ENCODE measurements at places on chromosomes 7 and 10.

GRCh38 chr10:98391065-98391464 is 23.9 kb downstream of the PYROXD2 start:
- DNase-seq = no peak

DNA sequence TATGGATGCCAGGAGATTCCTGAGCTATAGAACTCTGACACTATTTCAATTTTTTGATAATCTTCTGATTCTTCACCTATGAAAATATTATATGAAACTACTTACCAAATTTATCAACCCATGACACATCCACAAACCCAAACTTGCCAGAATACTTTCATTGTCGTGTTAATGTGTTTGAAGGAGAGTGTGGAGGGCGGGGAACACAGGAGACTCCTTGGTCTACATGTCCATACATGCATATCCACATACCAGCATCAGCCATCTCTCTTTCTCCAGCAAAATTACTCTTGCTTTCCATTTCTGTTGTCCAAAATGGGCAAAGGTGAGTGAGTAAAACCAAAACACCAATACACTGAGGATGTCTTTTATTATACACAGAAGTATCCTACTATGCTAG is 23.5 kb upstream of the BPGM start:
- no peak for DNase-seq

DNA sequence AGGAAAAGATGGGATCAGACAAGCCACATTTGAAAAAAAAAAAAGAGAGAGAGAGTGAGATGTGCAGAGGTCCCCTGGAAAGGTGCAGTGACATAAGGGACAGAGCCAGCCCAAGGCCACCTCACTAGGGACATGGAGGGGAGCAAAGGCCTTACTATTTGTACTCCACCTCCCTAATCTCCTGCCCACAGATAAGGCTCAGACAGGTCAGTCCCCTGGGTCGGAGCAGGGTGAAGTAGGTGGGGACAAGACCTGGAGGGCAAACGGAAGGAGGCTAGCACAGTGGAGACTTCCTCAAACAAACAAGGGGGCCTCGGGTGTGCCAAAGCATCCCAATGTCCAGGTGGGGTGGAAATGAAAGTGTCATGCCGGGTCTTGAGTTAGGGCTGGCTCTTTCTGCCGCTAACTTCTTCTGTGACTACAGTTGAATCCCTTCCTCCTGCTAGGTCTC is 7.0 kb downstream of the PRF1 start:
- DNase-seq = no peak

DNA sequence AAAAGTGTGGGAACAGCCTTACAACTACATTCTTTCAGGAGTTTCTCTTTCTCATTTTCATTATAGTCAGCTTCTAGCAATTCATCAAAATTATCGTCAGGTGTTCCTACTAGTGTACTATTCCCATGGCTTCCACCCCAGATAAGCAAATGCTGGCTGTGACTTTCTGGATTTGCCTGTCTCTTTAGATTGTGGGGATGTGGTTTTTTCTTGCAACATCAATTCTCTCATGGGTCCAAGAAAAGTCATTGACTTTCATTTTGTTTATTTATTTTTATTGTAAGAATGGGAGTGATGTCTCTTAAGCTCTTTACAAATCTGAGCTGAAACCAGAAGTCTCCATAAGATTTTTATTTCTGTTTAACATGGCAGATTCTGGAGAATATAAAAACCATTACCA is 349.7 kb upstream of the SEMA3C start:
- no peak for DNase-seq

- no peak for DNase-seq
These were observed 41.6 kb downstream of the SMNDC1 start for GRCh38 chr10:110263164-110263563.

DNA sequence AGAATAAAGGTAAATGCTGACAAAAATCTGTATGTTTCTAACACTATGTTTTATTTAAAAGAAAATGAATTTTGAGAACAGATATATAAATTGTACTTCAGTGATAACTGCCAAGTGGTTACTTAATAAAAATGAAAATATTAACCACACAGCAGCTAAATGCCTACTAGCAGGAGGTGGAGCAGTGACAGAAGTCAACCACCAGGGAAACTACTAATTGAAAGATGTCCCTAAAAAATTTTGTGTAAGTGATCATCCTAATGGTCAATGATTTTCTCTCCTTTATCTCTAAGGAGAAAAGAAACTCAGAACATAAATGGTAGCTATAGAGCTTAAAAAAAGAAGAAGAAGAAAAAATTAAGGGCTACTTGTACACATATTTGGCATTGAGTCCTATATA is 22.9 kb downstream of the WNT16 start:
- DNase-seq = no peak

DNA sequence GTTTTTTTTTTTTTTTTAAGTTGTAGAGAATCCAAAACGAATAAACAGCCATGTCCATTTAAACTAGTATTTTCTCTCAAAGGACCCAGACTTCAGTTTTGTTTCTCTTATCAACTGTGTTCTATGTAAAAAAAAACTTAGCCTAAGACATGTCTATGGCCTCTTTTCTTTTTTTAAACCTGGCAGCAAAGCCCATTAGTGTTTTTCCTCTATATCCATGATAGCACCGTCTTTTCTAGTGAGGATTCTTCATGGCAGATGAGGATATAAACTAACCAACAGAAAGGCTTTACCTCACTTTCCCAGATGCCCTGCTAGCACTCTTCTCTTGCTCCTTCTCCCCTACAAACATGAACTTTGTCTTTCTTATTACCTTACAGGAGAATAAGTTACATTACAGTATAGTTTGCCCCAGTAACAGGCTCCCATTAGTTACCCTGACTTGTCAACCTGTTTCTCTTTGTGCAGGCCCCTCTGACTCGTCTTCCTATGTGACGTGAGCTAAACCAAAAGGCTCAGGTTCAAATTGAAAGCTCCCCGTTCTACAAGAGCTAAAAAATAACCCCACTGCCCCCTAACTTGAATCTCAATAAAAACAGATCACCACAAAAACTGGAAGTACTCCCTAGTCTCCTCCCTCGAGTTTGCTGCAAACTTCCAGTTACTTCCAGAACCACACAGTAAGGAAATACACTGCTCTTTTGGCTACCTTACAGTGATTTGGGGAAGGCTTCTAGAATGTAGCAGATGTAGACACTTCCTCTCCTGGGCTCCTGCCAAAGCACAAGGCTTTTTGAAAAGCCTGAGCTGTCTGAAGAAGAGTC is 20.1 kb downstream of the P4HA1 start:
- no peak for DNase-seq

- DNase-seq = no peak
These were observed 6.5 kb upstream of the TRA2A start for GRCh38 chr7:23538301-23538700.

- no peak for DNase-seq
These were observed 214.7 kb upstream of the SLC26A5 start for GRCh38 chr7:103660455-103661371.

GRCh38 chr7:92735707-92736106 is 100.7 kb downstream of the CDK6 start:
- no peak for DNase-seq

DNA sequence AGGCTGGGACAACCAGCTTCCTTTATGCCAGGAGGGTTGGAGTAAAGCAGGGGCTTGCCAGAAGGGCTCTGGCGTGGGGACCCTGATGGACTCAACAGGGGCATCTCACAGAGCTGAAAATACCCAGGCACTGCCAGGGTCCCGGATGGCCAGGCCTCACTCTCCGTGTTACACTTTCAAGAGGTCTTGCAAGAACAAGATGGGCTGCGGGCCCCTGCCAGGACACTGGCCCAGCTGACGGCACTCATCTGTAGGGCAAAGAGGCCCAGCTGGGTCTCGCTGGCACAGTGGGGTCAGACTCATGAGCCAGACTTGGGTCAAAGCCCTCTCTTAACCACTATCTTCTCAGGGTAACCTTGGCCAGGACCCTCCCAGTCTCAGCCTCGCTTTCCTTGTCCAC is 90.9 kb downstream of the FAM53B start:
- no peak for DNase-seq

DNA sequence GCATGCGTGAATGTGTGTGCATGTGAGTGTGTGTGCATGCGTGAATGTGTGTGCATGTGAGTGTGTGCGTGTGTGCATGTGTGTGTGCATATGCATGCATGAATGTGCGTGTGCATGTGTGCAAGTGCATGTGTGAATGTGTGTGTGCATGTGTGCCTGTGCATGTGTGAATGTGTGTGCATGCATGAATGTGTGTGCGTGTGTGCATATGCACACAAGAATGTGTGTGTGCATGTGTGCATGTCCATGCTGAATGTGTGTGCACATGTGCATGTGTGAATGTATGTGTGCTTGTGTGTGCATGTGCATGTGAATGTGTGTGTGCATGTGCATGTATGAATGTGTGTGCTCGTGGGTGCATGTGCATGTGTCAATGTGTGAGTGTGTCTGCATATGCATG is 42.1 kb upstream of the NUB1 start:
- DNase-seq = no peak

GRCh38 chr10:101330631-101331225 is 23.2 kb upstream of the BTRC start:
- no peak for DNase-seq

DNA sequence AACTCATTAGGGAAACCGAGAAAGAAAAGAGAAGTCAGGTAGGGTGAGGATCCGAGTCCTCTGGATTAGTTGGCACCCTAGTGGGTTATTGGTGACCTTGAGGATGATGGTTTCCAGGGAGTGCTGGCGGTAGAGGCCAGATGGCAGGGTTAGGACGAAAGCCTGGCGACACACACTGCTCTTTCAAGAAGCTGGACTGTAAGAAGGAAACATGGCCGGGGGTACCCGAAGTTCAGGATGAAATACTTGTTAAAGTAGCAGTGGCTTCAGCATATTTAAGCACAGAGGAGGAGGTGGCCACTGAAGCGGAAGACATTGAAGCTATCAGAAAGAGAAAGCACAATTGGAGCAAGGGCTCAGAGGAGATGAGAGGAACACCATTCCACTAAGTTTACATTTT is 224.6 kb downstream of the RELN start:
- no peak for DNase-seq
